M059J (cell line): ENCODE measurements at places on chromosomes 1 and 21.

GRCh38 chr1:155339515-155340097 is 18.9 kb downstream of the RUSC1 start:
- DNase-seq: no peak

- DNase-seq: peak; percentile 65
Observed at GRCh38 chr1:115052454-115053083, 22.9 kb downstream of the TSHB start.

GRCh38 chr1:219067350-219067712 is 106.3 kb upstream of the LYPLAL1 start:
- DNase-seq: no peak

DNA sequence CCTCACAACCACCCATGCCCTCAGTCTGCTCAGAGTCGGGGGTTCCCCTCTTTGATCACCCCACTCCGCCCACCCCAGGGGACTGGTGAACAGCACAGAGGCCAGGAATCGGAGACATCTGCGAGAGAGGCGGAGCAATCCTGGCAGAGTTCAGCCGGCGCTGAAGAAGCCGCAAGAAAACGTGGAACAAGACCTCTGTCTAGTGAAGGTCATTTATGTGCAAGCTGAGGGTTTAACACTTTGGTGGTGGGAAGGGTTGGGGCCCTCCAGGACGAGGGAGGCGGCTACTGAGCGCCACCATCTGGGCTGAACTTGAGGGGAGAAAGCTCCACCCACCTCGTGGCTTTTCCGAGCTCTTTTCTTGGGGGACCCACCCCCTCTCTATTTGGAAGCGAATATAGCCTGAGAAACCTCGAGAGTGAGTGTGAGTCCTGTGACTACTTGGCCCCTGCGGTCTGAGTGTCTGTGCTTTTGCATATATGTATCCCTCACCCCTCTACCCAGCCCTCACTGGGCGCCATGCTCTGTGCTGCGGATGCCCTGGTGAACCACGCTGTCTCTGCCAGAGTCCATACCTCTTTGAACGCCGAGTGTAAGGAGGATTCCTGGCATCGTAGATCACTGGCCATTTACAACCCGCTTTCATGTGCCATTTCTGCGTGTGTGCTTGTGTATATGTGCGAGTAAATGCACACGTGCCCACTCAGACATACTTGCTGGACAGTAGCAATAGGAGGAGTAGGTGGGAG is 1.2 kb upstream of the EPHA10 start:
- DNase-seq: peak; percentile 19

DNA sequence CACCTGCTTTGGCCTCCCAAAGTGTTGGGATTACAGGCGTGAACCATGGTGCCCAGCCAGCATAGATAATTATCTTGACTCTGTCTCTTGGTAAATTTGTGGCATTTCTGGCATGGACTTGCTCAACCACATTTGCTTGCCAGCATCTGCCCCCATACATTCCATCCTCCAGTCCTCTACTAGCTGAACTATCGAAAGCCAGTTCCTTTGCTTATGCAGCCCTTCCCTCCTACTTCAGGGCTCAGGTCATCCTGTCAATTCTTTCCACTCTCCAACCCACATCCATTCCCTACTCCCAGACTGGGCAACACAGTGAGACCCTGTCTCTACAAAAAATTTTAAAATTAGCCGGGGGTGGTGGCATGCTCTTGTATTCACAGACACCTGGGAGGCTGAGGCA is 13.0 kb upstream of the UQCRHL start:
- DNase-seq: peak; percentile 71

- DNase-seq: no peak
Observed at GRCh38 chr1:13617108-13617507, 33.5 kb downstream of the PDPN start.

GRCh38 chr1:111141245-111142220 is 1.5 kb downstream of the CEPT1 start:
- no peak for DNase-seq

GRCh38 chr1:12028248-12028647 is 8.9 kb downstream of the MIIP start:
- no peak for DNase-seq

GRCh38 chr1:100387209-100387608 is 34.9 kb downstream of the CDC14A start:
- DNase-seq: no peak

DNA sequence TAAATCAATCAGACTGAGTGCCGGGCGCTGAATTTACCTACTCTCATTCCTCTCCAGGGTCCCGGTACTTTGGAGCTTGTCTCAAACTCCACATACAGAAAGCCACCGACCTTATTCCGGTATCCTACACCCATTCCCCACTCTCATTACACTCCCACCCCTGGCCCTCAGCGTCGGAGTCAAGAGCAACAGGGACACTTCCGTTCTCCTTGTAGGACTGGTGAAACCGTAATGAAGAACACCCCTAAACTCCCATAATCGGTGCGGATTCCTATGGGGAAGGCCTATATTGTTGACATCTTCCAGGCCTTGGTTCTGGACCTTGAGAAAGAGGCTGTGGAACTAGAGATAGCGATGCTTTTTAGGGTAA is 798 bp downstream of the ZBED6 start:
- peak; percentile 56 for DNase-seq

DNA sequence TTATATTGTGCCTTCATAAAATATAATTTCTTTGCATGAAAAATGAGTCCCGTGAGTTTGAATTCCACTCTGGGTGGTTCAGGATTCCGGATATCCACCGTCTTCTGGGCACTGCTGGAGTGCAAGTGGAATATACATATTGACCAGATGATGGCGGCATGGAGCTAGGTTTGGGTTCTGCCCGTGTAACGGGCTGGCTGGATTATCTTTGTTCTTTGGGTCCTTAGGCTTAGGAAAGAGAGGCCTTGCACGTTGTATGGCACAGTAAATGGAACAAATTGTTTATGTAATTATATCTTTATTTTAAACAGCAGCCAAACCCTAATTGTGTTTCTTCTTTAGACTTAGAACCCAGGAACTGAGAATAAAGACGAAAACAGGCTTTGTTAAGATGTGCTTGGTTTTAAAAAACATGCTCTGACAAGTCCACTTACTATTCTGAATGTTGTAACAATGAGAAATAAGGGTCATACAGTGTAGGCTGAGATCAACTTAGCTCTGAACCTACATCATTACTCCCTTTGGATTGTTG is 13.5 kb upstream of the ACBD6 start:
- peak; percentile 77 for DNase-seq

DNA sequence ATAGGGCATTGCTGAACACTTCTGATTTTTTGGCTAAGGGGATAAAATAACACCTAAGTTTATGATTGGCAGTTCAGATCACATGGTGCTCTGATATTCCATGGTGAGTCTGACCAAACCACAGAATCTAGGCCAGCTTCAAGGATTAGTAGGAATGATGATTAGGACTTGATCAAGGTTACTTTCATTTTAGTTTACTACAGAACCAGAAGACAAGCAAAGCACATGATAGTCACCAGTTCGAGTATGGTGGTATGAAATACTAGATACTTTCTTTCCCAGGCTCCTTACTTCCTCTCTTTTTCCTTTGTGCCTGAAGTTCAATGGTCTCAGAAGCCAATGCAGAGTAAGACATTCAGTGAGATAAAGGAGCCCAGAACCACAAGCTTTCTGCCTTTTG is 26.6 kb downstream of the S100A10 start:
- DNase-seq: no peak

GRCh38 chr1:228478912-228479711 is 8.1 kb upstream of the RNF187 start:
- no peak for DNase-seq

DNA sequence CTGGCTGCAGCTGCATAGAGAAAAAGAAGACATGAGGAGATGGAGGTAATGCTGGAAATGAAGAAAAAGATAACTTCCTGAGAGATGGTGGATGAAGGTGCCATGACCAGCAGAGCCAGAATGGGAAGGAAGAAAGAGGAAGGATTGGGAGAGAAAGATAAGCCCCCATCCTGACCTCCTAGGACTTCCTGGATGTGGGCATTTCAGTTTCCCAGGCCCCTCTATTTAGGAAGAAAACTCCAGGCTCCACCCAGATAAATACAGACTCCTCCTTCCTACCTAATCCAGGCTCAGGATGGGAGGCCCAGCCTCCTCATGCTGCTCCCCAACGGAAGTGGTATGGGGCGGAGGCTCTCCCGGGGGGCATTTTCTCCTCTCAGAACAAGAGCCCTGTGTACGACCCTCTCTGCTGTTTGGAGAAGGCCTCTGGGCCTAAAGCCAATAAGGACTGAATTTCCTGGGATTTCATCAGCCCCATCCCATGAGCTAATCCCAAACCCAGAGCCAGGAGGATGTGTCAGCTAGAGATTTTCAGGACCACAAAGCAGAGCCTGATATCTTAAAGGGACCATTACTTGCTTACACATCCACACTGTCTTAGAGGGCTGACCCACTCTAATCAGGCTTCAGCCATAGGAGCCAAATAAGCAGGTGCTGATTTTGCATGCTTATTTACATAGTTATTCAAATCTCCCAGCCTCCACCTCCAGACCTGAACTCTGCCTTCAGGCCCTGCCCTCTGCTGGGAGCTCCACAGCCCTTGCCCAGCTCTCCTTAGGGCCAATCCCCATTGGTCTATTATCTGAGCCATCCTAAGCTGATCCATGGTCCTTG is 5.1 kb upstream of the ARHGEF2 start:
- DNase-seq: peak; percentile 86

- peak; percentile 89 for DNase-seq
Observed at GRCh38 chr1:206685769-206686477, 1.2 kb downstream of the MAPKAPK2 start.

DNA sequence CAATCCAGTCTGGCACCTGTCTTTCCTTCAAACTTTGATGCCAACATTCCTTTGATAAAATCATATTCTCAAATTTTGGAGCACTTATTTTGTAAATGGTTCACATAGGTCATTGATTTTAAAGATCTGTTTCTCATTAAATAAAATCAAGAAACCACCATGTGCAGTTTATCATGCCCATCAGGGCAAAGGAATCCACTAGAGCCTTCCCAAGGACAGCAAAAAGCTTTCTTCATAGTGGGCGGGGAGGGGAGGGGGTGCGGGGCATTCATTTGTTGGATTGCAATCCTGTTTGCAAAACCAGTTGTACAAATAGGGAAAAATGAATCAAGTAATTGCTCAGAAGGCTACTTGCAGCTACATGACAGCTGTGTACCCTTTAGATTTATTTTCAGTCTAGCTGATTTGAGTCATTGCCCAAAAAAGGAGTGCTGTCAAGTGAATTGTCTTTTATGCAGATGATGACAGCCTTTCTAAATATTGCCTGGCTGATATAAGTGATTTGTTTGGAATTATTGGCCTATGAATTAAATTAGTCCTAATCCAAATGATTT is 23.0 kb downstream of the LRRC8B start:
- peak; percentile 35 for DNase-seq

GRCh38 chr1:160521554-160521953 is 1.5 kb downstream of the SLAMF6 start:
- no peak for DNase-seq

- DNase-seq: no peak
Observed at GRCh38 chr1:195580988-195581387, 1027.3 kb downstream of the KCNT2 start.

GRCh38 chr1:196651637-196652215 is at the start of gene CFH:
CFH (plus strand) TSS chr1:196652043; CDS start chr1:196652118, 75 bp downstream.
- DNase-seq: peak; percentile 84

DNA sequence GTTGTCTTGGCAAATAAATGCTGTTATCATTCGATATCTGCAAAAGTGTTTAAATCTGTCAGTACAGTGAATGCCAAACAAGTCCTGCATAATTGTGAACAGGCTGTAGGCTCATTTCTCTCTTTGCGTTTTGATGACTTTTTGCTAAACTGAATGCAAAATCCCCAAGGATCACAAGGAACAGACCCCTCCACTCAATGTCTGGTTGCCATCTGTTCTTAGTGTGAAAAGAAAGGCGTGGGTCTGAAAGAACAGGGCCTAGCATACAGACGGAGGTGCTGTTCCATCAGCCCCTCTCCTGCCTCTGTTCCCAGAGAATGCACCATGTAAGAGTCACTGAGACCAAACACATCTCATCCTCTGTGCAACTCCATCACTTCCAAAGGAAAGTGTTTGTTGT is 40.4 kb downstream of the EIF2B3 start:
- DNase-seq: no peak

GRCh38 chr21:41698071-41698470 is 68.8 kb downstream of the RIPK4 start:
- DNase-seq: no peak

GRCh38 chr1:110250008-110250407 is 39.9 kb downstream of the KCNC4 start:
- no peak for DNase-seq

- DNase-seq: no peak
Observed at GRCh38 chr1:3779912-3780416, 7.4 kb downstream of the SMIM1 start.

- no peak for DNase-seq
Observed at GRCh38 chr1:98839840-98840239, 164.8 kb downstream of the PLPPR5 start.

DNA sequence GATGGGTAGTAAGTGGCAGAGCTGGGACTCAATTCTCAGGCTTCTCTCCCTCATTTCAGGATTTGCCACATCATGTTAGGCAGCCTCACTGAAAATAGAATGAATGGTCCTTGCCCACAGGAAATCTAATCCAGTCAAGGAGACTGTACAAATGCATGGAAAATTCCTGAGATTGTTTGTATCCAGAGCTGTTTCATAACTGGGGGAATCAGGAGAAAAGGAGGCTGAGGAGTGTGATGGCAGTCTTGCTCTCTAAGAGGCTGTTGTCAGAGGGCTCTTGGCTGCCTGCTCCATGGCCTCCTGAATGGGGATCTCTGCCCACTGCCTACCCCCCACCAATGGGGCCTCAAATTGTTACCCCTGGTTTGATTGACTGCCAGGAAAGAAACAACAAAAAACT is 141.9 kb upstream of the TNR start:
- no peak for DNase-seq

- DNase-seq: peak; percentile 24
Observed at GRCh38 chr1:103180660-103181059, 72.3 kb upstream of the COL11A1 start.

DNA sequence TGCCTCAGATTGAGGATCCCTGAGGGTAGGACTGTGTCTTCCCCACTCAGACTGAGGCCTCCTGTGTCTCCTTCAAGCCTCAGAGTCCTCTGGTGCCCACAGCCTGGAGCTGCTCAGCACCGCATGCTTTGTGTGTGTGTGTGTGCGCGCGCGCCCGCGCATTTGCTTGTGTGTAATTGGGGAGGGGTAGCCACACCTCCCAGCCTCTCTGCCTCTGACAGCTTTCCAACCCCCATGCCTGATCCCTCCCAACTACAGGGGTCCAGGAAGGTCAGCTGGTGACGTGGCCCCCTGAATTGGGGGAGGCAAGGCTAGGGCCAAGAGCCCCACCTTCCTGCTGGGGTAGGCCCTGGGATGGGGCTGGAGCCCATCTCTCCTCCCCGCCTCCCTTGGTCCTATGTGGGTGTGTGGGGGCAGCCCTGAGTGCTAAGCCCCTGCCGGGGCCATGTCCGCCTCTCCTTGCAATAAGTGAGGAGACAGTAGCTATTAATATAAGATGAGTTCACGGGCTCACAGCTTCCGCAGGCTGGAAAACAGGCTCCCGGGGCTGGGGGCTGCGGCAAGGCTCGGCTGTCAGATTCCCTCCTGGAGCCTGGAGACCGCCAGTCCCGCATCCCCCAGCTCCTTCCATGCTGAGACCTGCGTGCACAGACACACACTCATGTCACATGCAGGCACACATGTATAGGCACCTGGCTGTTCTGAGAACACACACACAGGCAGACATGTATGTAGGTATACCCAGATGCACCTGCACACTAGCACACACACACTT is 7.0 kb downstream of the GPR3 start:
- no peak for DNase-seq

GRCh38 chr1:172671591-172671990 is 12.7 kb downstream of the FASLG start:
- DNase-seq: peak; percentile 69
